MCF 10A (cell line): ENCODE measurements at places on chromosomes 1 and 21. TPM values are rescaled to one million over a fixed set of nuclear protein-coding genes. Genes with fewer than 3 reads are reported as not detected.

DNA sequence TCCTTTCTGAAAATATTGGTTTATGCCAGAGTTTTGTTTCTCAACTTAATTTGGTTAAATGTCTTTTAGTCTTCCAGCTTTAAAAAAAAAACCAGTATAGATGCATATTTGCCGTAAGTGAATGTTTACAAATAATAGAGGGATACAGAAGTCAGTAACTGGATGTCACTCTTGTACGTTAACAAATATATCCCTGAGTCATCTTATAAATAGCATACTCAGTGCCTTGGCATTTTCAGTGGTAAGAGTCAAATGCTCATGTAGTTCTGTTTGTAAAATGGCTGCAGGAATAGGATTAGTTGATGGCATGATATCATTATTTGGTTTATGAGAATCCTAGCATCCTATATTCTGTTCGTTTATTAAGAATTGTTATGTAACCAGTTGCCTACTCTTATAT is 55.4 kb downstream of the SPEN start:
- no peak for DNase-seq

PTCH2 gene
- total RNA-seq: 0.56 and 0.79 TPM in 2 replicates

DNA sequence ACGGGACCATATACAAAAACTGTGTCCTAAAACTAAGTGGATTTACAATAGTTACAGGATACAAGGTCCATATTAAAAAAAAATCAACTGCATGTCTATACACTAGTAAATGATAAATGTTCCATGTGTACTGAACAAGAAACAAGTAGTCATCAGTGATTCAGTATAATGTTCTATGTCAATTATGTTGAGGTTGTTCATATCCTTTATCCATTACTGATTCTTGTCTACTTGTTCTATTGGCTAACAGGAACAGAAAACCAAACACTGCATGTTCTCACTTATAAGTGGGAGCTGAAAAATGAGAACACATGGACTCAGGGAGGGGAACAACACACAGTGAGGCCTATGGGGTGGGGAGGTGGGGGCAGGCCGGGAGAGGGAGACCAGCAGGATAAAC is 90.5 kb downstream of the CDC42BPA start:
- DNase-seq: no peak

CLCA2 gene
- 87.8 and 113 TPM in 2 replicates for total RNA-seq

DNA sequence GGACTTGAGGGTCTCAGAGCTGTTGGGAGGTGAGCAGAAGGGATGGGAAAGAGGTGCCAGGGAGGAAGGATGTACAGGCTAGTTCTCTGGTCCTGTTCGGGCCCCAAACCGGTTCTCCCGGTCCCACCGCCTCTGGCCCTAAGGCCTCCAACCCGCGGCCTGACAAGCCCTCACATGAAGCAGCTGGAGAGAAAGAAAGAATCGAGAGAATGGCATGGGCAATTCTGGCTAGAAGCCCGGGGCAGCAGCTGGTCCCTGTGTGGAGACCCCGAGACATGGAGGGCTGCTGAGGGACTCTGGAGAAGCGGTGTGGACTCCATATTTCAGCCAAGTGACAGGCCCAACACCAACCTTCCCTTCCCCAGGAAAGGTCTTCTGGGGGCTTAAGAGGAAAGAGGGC is 730 bp downstream of the CDC42SE1 start:
- peak; percentile 42 for DNase-seq

VWA5B1 gene
- total RNA-seq: not detected in 2 replicates

DNA sequence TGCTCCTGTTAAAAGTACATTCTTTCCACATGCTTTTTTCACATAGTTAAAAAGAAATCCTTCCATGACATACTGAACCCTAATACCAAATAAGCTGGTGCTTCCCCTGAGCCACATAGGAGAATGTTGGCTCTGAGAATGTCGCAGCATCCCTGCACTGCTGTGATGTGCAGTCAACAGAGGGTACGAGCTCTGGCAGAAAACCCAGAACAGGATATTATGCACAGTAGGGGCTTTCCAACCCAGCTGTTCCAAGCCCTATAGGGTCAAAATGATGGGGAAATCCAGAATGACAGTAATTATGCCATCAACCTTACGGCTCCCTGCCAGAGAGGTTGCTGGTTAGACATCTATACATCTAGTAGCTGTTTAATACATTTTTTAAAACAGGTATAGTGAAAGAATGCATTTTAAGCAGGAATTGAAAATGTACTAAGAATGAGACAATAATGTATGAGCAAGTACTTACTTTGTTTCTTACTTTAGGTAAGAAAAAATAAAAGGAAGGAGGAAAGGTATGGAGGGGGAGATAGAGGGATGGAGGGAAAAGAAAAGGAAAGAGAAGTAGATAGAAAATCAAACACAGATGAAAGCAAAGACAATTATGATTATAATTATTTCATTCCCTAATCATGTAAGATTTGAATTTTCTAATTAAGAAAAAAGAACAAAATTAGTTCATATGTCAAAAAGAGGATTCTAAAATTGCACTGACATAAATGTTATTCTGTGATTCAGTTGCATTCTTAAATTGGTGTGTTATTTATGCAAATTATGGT is 126.0 kb downstream of the NR5A2 start:
- DNase-seq: no peak

TIE1 gene
- not detected in 2 replicates for total RNA-seq

DNA sequence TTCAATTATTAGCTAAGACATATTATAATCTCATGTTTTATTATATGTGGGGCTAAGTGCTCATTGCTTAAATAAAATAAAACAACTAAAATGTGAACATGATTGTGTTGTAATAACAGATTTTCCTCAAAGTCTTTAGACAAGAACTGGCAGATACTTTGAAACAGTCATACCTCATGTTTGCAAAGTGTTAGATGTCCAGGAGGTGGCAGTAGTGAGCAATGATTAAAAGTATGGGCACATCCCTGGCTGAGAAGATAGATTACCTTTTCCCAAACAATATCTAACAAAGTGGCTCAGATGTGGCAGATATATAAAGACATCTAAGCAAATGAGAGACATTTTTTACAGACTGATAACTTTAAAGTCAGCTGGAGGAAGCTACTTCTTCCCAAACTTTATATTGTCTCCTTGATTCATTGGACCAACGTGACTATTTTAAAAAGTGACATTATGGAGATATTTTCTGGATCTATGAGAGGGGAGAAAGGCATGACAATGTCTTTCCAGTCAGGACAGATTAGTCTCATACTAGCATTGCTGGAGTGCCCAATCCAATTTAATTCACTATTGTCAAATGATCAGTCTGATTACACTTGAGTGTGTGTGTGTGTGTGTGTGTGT is 269.8 kb downstream of the S1PR1 start:
- peak; percentile 76 for DNase-seq

GRCh38 chr1:172863031-172863430 is 187.7 kb downstream of the TNFSF18 start:
- no peak for DNase-seq

KCNN3 gene
- 0.07 TPM in 1 of 2 replicates, not detected in the other for total RNA-seq

DNA sequence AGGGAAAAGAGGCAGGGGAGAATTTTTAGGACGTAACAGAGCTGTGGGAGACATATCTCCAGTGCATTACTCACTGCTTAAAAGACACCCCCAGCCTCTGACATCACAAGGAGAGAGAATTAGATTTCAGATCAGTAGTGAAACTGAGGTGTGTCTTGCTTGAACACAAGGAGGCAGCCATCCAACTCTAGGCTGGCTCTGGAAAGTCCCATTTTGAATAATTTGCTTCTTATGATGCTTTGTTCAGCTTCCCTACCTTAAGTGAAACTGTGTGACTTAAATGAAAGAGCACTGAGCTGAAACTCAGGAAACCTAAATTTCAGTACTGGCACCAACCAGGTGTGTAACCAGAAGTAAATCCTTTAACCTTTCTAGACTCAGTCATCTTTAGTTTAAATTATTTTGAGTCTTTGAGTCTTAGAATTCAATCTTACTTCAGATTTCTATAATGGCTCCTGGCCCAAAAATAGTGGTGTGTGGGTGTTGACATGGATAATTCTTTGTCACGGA is 251.6 kb upstream of the SGIP1 start:
- peak; percentile 87 for DNase-seq

GRCh38 chr1:88029899-88030298 is 654.2 kb upstream of the PKN2 start:
- no peak for DNase-seq

DNA sequence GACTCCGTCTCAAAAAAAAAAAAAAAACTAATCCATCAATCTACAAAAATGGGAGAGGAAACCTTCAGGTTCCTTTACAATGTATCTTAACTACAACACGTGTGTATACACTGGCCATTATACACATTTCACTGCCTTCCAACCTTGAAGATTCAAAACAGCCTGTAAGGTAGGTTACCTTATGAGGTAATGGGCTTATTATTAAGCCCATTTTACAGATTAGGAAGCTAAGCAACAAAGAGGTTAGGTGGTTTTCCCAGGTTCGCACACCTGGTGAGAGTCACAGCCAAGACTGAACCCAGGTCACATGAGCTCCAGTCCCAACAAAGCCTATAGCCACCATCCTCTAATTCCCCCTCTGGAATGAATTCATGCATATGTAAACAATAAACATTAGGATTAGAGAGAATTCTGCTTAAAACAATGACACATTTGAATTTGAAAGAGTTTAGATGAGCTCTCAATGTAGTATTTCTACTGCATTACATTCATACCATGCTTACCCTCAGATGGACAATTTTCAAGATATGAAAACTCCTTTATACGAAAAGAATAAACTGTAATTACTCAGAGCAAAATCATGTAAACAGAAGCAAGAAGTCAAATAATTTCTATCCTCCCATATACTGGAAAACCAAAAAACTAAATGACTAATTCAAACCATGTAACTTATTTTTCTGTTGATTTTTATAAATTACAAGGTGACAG is 54.8 kb downstream of the EIF4G3 start:
- no peak for DNase-seq

DNA sequence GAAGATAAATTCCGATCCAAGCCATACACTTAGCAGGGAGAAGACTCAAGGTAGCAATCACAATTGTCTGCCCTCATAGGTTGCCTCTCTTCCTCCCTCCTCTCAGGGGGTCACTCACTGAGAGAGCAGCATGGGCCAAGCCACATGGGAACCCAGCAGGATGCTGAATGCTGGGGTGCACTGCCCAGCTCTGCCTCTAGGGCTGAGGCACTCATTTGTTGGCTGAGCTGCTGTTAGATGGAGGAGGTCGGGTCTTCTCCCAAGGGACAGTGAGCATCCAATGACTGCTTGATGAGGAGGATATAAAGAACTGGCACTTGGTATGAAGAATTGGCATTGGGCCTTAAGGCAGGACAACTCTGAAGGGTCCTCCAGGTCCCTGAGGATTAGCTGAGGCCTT is 418.8 kb downstream of the SIPA1L2 start:
- peak; percentile 44 for DNase-seq

DNA sequence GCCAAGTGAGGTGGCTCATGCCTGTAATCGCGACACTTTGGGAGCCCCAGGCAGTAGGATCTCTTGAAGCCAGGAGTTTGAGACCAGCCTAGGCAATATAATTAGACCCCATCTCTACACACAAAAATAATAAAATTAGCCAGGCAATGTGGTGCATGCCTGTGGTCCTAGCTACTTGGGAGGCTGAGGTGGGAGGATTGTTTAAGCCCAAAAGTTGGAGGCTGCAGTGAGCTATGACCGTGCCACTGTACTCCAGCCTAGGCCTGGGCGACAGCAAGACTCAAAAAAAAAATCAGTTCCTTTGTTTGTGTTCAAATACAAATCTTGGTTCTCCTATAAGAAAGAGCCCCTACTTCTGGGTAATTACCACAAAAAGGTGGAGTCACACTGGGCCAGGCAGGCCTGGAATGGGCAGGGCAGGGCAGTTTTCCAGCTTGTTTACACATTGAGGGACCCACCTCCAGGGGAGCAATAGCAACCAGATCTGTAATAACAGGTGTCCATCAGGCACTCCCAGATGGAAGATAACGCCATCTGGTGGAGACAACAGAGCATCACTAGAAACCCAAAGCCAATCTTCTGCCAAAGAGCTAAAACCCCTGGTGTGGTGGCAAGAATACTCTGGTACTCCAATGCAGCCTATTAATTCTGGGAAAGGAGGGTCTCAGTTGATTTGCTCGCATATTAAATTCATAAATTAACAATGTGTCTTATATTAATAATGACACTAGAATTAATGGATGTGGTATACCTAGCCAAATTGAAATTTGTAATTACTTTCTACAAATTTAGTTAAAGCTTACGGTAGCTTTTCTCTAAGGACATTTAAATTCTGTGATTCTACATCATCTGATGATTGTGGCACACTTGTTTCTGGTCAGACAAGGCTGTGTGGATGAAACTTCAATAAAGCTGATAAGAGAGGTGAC is 13.2 kb downstream of the PPP1R15B start:
- peak; percentile 97 for DNase-seq

- no peak for DNase-seq
Observed at GRCh38 chr21:28444557-28444956, 548.1 kb downstream of the LTN1 start.
